ENCODE measurements at places on chromosomes 7 and 10.

DNA sequence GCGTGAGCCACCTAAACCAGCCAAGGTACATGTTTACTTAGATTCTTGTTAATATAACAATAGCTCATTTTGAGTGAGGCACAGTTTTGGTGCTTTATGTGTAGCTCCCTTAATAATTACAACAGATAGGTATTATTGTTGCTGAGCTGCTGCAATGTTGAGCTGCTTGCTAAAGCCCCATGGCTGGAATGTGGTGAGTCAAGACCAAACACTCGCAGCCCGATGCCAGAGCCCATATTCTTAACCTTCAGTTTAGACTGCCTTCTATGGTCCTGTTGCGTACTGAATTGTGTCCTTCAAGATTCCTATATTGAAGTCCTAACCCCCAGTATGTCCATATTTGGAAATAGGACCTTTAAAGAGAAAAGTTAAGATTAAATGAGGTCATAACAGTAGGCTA, 407.1 kb downstream of the NEBL start:
- no peak for DNase-seq

DNA sequence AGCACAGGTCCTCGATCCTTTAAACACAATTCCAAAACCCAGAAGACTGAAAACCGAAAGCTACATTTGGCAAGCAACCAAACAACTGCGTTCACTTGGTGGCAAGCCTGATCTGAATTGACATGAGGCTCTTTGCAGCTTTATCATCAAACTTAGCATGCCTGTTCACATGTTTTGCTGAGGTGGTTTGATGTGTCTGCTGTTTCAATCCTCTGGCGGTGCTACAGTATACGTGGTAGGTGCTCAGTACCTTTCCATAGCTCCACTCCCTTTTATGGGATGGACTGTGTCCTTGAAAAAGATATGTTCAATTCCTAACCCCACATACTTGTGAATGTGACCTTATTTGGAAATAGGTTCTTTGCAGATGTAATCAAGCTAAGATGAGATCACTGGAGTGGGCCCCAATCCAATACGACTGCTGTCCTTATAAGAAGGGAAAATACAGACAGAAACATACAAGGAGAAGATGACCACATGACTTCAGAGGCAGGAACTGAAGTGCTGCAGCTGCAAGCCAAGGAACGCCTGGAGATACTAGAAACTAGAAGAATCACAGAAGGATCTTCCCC, 33.4 kb downstream of the CCDC6 start:
- peak; percentile 14 for DNase-seq

- peak; percentile 49 for DNase-seq
Observed at GRCh38 chr7:94289071-94289470, 105.6 kb upstream of the COL1A2 start.

GRCh38 chr7:2512179-2512661, 7.4 kb upstream of the LFNG start:
- no peak for DNase-seq

DNA sequence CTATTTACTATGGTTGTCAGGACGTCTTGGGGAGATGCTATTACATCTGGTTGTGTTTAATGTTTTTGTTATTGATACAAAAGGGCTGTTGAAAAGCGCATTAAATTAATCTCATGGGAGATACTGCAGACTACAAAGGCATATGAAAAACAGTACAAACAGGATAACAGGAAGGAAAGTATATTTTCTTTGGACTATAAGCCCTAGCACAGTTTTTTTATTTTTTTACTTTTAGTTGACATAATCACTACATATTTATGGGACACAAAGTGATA, 341.3 kb downstream of the ARL4A start:
- no peak for DNase-seq

DNA sequence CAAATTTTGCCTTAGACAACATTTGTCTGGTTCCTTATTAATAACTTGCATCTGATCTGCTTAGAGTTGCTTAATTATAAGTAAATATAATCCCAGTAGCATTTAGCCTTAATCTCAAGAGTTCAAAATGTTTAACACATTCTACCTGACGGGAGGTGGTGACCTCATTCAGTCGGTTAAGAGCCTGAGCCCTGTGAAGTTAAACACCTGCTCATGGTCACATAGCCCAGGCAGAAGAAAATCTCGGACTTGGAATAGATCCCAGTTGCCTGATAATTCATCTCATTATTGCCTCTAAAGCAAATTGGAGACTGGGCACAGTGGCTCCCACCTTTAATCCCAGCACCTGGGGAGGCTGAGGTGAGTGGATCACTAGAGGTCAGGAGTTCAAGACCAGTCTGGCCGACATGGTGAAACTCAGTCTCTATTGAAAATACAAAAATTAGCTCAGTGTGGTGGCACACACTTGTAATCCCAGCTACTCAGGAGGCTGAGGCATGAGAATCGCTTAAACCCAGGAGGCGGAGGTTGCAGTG, 18.6 kb upstream of the ASCC1 start:
- no peak for DNase-seq

DNA sequence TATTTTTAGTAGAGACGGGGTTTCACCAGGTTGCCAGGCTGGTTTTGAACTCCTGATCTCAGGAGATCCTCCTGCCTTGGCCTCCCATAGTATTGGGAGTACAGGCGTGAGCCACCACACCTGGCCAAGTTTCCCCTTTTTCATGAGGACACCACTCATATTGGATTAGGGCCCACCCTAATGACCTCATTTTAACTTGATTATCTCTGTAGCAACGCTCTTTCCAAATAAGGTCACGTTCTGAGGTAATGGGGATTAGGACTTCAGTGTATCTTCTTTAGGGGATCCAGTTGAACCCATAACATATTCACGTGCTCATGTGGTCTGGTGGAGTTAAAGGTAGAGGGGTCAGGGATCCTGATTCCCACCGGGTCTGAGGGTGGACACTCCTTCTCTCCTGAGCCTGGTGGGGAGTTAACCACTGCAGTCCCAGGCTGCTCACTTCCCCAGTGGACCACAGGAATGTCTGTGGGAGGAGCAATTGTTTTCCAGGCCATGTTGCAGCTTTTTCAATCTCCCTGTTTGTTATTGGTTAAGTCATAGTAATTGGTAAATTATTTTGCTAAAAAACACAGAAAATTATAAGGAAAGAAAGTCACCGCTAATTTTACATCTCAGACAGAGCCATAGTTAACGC, 130.5 kb downstream of the GRK5 start:
- DNase-seq: no peak

GRCh38 chr10:451021-451471, 238.4 kb downstream of the DIP2C start:
- no peak for DNase-seq

- no peak for DNase-seq
Observed at GRCh38 chr10:106570268-106570667, 594.2 kb downstream of the SORCS1 start.

DNA sequence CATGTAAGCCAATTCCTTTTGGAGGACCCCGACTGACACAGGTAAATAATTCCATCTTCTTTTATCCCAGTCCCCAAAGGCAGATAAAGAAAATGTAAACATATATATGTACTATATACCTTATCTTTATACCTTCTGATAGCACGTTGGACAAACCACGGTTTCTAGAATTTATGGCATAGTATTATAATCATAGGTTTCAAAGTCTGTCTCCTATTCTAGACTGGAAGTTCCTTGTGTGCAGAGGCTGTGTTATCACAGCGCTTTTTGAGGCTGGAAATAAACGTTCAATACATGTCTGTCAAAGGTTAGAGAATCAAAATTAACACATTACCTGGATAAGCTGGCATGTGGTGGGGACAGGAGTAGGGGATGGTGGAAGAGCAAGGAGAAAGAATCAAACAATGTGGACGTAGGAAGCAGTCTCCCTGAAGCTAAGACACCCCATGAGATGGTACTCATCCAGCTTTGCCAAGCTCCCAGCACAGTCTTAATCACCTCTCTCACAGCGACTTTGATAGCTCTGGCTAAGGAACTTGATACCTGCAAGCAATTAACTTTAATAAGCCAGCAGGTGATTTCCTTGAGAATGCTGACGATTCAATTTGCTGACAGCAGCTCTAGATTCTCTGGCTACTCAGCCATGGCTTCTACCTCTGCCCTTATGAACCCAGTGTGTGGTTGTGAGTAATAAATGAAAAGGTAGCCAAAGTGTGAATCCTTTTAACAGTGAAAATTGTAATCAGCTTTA, 208.4 kb upstream of the LRRTM3 start:
- no peak for DNase-seq

DNA sequence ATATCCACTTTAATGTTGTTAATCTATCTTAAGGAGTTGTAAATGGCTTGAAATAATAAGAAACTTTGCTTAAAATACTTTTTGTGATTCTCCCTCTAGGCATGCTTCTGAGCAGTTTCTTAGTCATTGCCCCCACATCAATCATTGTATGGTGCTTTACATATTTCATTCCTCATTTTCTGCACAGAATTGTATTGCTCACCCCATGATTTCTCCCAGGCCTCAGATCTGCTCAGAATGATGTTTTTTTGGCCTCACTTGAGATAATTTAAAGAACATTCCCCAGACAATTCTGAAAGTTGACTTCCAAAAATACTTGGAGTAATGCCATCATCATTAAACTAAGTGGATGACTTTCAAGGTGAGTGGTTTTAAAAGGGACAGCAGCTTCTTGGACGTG, 82.1 kb upstream of the PRPS1L1 start:
- no peak for DNase-seq

GRCh38 chr7:17159500-17160037, 138.9 kb upstream of the AHR start:
- no peak for DNase-seq

GRCh38 chr10:100528921-100529474, 673 bp downstream of the NDUFB8 start:
- DNase-seq: no peak

GRCh38 chr10:129774082-129774735, 189.9 kb downstream of the EBF3 start:
- DNase-seq: no peak

- DNase-seq: no peak
Observed at GRCh38 chr10:132659206-132660091, 121.9 kb downstream of the INPP5A start.

GRCh38 chr7:154680894-154681659, 321.8 kb downstream of the PAXIP1 start:
- DNase-seq: no peak

- no peak for DNase-seq
Observed at GRCh38 chr10:72095195-72095594, 6.8 kb upstream of the SPOCK2 start.

DNA sequence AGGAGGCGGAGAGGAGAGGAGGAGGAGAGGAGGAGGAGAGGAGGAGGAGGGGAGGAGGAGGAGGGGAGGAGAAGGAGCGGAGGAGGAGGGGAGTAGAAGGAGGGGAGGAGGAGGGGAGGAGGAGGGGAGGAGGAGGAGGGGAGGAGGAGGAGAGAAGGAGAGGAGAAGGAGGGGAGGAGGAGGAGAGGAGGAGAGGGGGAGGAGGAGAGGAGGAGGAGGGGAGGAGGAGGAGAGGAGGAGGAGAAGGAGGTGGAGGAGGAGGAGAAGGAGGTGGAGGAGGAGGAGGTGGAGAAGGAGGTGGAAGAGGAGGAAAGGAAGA, 15.5 kb upstream of the CRCP start:
- DNase-seq: no peak

DNA sequence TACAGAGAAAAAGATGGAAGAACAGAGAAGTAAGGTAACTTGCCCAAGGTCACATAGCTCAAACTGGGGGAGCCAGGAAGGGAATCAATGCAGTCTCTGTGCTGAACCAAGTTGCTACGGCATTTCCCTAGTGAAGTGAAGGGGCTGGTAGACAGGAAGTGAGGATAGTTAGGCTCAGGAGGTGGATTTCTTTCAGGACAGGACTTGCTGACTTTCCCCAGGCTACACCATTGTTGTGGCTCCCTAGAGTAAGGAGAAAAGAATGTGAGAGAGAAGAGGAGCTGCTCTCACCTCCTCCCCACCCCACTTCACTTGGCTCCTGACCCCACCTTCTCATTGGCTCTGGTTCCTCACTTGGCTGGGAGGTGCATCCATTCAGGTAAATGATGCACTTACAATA, 316.9 kb downstream of the INHBA start:
- DNase-seq: no peak

- DNase-seq: no peak
Observed at GRCh38 chr10:84478151-84478550, 149.8 kb downstream of the CCSER2 start.

GRCh38 chr10:52774600-52775106, 2.1 kb upstream of the MBL2 start:
- no peak for DNase-seq

DNA sequence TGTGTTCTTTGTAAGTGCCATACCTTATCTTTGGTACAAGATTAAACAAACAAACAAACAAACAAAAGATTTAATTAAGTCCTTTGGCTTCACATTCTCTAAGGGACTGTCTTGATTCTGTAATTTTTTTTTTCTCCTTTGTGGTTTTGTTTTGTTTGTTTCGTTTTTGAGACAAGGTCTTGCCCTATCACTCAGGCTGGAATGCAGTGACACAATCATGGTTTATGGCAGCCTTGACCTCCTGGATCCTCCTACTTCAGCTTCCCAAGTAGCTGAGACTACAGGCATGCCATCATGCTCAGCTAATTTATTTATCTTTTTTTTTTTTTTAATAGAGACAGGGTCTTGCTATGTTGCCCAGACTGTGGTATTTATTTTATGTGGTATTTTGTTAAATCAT, 165.8 kb downstream of the LRRC4 start:
- no peak for DNase-seq

DNA sequence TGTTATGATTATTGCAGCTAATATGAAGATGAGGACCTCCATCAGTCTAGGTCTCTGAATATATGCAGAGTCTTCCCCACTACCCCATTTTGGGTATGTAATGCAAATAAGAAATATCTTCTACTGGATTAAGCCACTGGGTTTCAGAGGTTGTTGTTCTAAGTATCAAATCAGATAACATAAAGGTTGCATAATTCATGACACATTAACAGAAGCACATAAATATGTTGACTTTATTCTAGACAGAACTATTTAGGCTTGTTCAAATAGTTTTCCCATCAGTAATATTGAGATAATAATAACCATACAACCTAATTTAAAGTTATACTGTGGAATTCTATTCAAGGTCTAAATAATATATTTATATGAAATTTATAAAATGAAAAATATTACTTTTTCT, 157.1 kb downstream of the ETV1 start:
- DNase-seq: no peak

GRCh38 chr10:5297466-5297865, 67.3 kb upstream of the UCN3 start:
- no peak for DNase-seq

DNA sequence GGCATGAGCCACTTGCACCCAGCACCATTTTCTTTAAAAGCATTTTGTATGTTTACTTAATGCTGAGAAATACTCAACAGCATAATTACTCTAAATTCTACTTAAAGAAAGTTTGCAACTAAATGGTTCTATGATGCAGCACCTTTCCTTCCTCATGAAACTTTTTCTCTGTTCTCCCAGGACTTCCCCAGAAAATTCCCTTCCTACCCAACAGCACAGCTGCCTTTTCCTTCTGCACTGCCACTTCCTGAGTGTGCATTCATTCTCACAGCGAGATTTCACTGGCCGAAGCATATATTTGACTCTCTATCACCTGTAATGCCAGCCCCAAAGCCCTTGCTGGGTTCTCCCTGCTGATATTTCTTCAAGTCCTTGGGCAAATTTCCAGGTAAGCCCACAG, 41.5 kb upstream of the DGKI start:
- no peak for DNase-seq

All from NCI-H1694 (cell line).